ENCODE measurements at places on chromosomes 11 and 22. TPM values are rescaled to one million over a fixed set of nuclear protein-coding genes. Genes with fewer than 3 reads are reported as not detected.

POLR2F gene
- 87.5 TPM for total RNA-seq

DNA sequence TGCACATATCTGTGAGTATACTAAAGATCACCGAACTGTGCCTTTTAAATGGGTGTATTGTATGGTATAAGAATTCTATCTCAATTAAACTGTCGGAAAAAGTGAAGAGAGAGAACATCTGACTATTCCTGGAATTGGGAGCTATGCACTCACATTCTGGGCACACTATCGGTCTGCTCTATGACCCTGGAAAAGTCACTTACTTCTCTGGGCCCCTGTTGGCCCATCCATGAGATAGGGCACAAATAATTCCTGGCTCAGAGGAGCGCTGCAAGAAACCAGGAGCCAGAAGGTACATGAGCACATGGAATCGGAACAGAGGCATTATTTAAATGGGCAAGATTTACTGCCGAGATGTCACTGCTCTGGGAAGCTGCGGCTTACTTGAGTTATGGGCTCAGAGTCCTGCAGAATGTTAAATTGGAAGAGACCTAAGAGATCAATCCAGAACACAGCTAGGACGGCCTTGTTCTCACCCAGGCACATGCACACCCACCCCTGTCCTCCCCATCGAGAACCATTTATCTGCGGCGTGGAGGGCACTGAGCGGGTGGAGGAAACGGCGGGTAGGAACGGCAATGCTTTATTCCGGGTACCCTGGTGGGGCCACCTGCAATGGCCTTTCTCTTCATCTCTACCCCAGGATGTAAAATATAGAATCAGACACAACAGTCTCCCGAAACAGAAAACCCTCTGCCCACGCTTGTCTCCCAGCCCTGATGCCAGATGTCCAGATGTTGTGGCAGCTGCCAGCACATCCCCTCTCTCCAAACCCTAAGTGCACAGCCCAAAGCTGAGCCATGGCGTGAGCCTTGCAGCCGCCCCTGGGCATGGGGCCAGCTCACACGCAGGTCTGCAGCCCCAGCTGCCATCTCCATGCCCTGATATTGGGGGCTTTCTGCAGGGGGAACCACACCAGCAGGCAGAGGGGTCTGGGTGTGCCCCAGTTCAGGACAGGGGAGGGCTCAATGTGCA lies 142.4 kb downstream of the DSCAML1 start:
- DNase-seq = no peak
- no peaks in the 10 kb centered on the region for H3K4me1 ChIP-seq
- no peaks in the 10 kb centered on the region for H3K36me3 ChIP-seq
- no peak overlapping the region for H3K4me3 ChIP-seq
- peaks cover 86% of the 10 kb centered on the region for H3K27me3 ChIP-seq

- H3K36me3 ChIP-seq = peaks cover 9% of the 10 kb centered on the region
- H3K4me1 ChIP-seq = peaks cover 12% of the 10 kb centered on the region
- DNase-seq = peak; percentile 47
- H3K27ac ChIP-seq = no peak overlapping the region
Observed at GRCh38 chr11:13465909-13466371, 2.9 kb upstream of the BTBD10 start.

SLC22A25 gene
- total RNA-seq = not detected

OR6A2 gene
- 0.17 TPM for total RNA-seq

GRCh38 chr11:95684701-95685100 lies 104.9 kb downstream of the FAM76B start:
- no peak overlapping the region for H3K27ac ChIP-seq
- H3K4me1 ChIP-seq = peaks cover 10% of the 10 kb centered on the region
- no peaks in the 10 kb centered on the region for H3K36me3 ChIP-seq
- H3K4me3 ChIP-seq = no peak overlapping the region
- DNase-seq = no peak

HIC2 gene
- total RNA-seq = 2.5 TPM

GRCh38 chr11:69370984-69371709 lies 77.2 kb downstream of the MYEOV start:
- H3K27ac ChIP-seq = no peak overlapping the region
- no peak for DNase-seq
- no peaks in the 10 kb centered on the region for H3K27me3 ChIP-seq

KCNK4 gene
- total RNA-seq = not detected

GRCh38 chr11:30983776-30984441 lies 385.6 kb downstream of the DCDC1 start:
- no peak overlapping the region for H3K4me3 ChIP-seq
- H3K27ac ChIP-seq = no peak overlapping the region
- H3K27me3 ChIP-seq = peaks cover 58% of the 10 kb centered on the region
- no peaks in the 10 kb centered on the region for H3K36me3 ChIP-seq
- H3K4me1 ChIP-seq = no peaks in the 10 kb centered on the region

INPP5J gene
- total RNA-seq = 0.61 TPM

- H3K27me3 ChIP-seq = no peaks in the 10 kb centered on the region
- H3K4me3 ChIP-seq = no peak overlapping the region
- peak overlapping the region; percentile 97 for H3K27ac ChIP-seq
- no peak for DNase-seq
- peaks cover 5% of the 10 kb centered on the region for H3K36me3 ChIP-seq
Observed at GRCh38 chr11:67344264-67344663, 9.1 kb downstream of the POLD4 start.

GRCh38 chr11:62477927-62478326 lies 59.1 kb downstream of the SCGB1A1 start:
- H3K27me3 ChIP-seq = no peaks in the 10 kb centered on the region
- no peak overlapping the region for H3K27ac ChIP-seq
- H3K4me1 ChIP-seq = no peaks in the 10 kb centered on the region
- no peak overlapping the region for H3K4me3 ChIP-seq
- H3K36me3 ChIP-seq = no peaks in the 10 kb centered on the region

MIAT gene
- total RNA-seq = 0.49 TPM

- no peak overlapping the region for H3K4me3 ChIP-seq
- H3K4me1 ChIP-seq = no peaks in the 10 kb centered on the region
- no peaks in the 10 kb centered on the region for H3K27me3 ChIP-seq
- no peaks in the 10 kb centered on the region for H3K36me3 ChIP-seq
- peak; percentile 71 for DNase-seq
Observed at GRCh38 chr11:92941676-92942571, 27.5 kb upstream of the MTNR1B start.

DNA sequence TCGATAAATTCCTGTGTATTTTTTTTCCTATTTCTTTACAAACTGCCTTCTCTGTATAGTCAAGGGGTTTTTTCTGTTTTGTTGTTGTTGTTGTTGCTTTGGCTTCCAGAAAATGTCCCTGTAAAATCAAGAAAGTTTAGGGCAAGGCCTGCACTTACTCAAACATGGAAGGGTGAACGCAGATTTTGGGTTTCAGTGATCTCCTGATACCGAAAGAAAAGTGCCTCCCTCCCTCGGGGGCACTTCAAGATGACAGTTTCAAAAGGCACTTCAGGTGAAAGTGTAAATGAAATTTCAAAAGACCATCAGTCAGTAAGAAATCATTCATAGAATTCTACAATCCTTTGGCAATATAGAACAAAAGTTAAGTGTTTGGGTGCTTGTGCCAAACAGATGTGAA lies 43.4 kb upstream of the TMPRSS4 start:
- no peak overlapping the region for H3K27ac ChIP-seq
- peaks cover 50% of the 10 kb centered on the region for H3K27me3 ChIP-seq
- H3K36me3 ChIP-seq = no peaks in the 10 kb centered on the region

LRRC74B gene
- total RNA-seq = not detected

DNA sequence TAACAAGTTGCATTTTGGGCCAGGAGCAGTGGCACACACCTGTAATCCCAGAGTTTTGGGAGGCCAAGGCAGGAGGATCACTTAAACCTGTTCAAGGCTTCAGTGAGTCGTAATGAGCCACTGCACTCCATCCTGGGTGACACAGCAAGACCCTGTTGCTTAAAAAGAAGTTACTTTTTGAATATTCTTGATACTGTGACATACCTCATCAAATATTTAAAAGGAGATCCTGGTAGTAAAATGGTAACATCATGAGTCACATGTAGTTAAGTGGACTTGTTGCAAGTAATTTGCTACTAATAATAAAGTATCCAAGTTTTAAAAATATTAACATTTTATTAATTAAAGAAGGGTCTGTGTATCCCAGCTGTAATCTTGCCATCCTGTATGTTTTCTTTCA lies 18.3 kb downstream of the HMGXB4 start:
- peaks cover 16% of the 10 kb centered on the region for H3K4me1 ChIP-seq
- H3K27me3 ChIP-seq = no peaks in the 10 kb centered on the region
- H3K36me3 ChIP-seq = peaks cover 57% of the 10 kb centered on the region
- H3K4me3 ChIP-seq = no peak overlapping the region
- H3K27ac ChIP-seq = no peak overlapping the region
- DNase-seq = no peak

GRCh38 chr11:69500285-69501120 lies 19.0 kb downstream of the LINC01488 start:
- peaks cover 16% of the 10 kb centered on the region for H3K4me1 ChIP-seq
- no peak overlapping the region for H3K4me3 ChIP-seq
- no peaks in the 10 kb centered on the region for H3K27me3 ChIP-seq

TEX54 gene
- total RNA-seq = not detected

GRCh38 chr11:59261150-59261549 lies 48.4 kb upstream of the MPEG1 start:
- no peaks in the 10 kb centered on the region for H3K36me3 ChIP-seq
- no peaks in the 10 kb centered on the region for H3K27me3 ChIP-seq
- no peaks in the 10 kb centered on the region for H3K4me1 ChIP-seq

GPHA2 gene
- not detected for total RNA-seq

DNA sequence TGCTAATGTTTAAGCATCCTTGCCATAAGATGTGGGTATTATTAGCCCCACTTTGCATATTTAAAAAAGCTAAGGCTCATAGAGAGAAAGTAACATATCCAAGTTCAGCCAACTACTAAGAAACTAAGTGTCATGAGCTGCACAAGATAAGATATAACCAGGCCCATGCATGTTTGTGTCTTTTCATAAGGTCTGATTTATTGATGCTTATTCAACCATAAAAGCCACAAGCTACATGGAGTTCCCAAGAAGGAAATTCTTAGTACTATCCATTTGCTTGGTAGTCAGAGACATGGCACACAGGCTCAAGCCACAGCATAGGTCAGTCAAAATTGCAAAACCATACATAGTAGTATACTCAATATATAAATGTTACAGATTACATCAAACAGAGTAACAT lies 488.5 kb downstream of the SOX6 start:
- no peak overlapping the region for H3K4me3 ChIP-seq
- no peaks in the 10 kb centered on the region for H3K27me3 ChIP-seq
- no peaks in the 10 kb centered on the region for H3K36me3 ChIP-seq
- no peak for DNase-seq
- H3K27ac ChIP-seq = no peak overlapping the region

DNA sequence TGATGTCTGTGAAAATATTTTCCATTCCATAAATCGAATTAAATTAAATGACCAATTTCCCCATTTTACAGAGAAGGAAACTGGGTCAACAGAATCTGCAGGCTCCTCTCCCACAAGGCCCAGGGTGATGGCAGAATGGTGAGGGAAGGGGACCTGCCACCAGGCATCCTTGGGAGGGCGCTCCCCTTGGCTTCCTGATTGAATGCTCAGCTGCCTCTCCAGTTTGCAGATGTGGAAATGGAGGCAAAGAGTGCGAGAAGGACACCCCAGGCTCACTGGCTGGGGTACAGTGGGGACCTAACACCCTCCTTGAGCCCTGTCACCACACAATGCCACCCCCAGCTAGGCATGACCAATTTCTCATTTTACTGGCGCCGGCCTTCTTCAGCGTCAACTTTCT lies 28.5 kb upstream of the CSNK1E start:
- no peak for DNase-seq
- H3K4me3 ChIP-seq = no peak overlapping the region
- H3K36me3 ChIP-seq = peaks cover 7% of the 10 kb centered on the region
- H3K27me3 ChIP-seq = no peaks in the 10 kb centered on the region

- peaks cover 30% of the 10 kb centered on the region for H3K4me1 ChIP-seq
- H3K36me3 ChIP-seq = peaks cover 9% of the 10 kb centered on the region
- no peaks in the 10 kb centered on the region for H3K27me3 ChIP-seq
- no peak overlapping the region for H3K27ac ChIP-seq
Observed at GRCh38 chr11:116804001-116804400, 12.3 kb upstream of the APOA5 start.

- H3K36me3 ChIP-seq = no peaks in the 10 kb centered on the region
- H3K27ac ChIP-seq = no peak overlapping the region
- H3K4me1 ChIP-seq = peaks cover 12% of the 10 kb centered on the region
- no peaks in the 10 kb centered on the region for H3K27me3 ChIP-seq
- H3K4me3 ChIP-seq = no peak overlapping the region
- DNase-seq = no peak
Observed at GRCh38 chr11:45993531-45994001, 71.1 kb downstream of the LARGE2 start.

MFRP gene
- total RNA-seq = not detected
